ENCODE measurements at places on chromosomes 4 and X. TPM values are rescaled to one million over a fixed set of nuclear protein-coding genes. Genes with fewer than 3 reads are reported as not detected.

Gene THAP9
- 6.0 TPM for total RNA-seq

Gene TRIM60
- not detected for total RNA-seq

Gene MMAA
- total RNA-seq = 9.9 TPM

Gene FANCB
- total RNA-seq = 0.46 TPM

Gene ABLIM2
- total RNA-seq = 22.6 TPM

Gene CXCL6
- total RNA-seq = 0.22 TPM

Gene VEGFD
- total RNA-seq = 1.3 TPM

DNA sequence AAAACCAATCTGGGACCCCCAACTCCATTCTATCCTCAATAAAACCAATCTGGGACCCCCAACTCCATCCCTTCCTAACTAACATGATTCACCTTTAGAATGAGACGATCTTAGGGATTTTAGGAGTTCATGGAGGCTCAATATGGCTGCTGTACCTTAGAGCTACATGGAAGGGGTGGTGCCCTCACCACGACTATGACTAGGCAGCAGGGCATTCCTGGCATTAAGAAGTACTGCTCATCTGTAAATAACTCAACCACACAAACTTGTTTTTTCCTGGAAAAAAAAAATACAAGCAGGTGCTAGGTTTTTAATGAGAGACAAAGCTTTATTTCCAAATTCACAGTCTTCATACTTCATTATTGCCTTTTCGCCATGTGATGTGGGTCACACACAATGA, 346.5 kb upstream of the FAT1 start:
- DNase-seq = no peak

- peak; percentile 87 for DNase-seq
Observed at GRCh38 chrX:68894513-68895340, 65.9 kb downstream of the EFNB1 start.

- DNase-seq = no peak
Observed at GRCh38 chr4:38385093-38386004, 278.6 kb upstream of the KLF3 start.

- no peak for DNase-seq
Observed at GRCh38 chrX:109384699-109385098, 97.2 kb downstream of the GUCY2F start.

DNA sequence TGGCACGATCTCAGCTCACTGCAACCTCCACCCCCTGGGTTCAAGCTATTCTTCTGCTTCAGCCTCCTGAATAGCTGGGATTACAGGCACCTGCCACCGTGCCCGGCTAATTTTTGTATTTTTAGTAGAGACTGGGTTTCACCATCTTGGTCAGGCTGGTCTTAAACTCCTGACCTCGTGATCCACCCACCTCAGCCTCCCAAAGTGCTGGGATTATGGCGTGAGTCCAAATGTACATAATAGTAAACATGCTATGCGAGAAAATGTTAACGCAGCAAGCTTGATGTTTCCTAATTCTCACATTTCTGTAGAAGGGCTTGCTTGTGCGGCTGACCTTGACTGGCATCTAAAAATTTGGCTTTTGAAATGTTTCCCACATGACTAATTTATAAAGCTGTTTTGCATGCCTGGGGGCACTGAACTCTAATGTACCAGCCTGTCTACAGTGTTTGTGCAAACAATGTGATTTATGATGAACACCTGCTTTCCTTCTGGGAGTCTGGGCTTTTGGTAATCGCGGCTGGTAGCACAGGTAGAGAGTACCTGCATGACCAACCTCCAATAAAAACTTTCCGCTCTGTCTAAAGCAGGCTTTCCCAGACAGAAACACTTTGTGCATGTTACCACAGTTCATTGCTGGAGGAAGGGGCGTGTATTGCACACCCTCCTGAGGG, 216.8 kb downstream of the IL15 start:
- DNase-seq = no peak

- DNase-seq = no peak
Observed at GRCh38 chrX:153179131-153179530, at the start of gene MAGEA1. Gene MAGEA1, plus strand, starts transcription at chrX:153179284. Its CDS starts 3,106 bp downstream, at chrX:153182390.

- no peak for DNase-seq
Observed at GRCh38 chr4:173288296-173288695, 45.9 kb downstream of the HMGB2 start.

GRCh38 chr4:150010525-150011126, 67.6 kb upstream of the DCLK2 start:
- DNase-seq = no peak

- no peak for DNase-seq
Observed at GRCh38 chrX:97672138-97672537, 788.4 kb downstream of the RPA4 start.

GRCh38 chrX:103417933-103418332, 41.6 kb downstream of the BEX3 start:
- DNase-seq = no peak

- no peak for DNase-seq
Observed at GRCh38 chr4:171266671-171267070, 546.5 kb upstream of the GALNTL6 start.

DNA sequence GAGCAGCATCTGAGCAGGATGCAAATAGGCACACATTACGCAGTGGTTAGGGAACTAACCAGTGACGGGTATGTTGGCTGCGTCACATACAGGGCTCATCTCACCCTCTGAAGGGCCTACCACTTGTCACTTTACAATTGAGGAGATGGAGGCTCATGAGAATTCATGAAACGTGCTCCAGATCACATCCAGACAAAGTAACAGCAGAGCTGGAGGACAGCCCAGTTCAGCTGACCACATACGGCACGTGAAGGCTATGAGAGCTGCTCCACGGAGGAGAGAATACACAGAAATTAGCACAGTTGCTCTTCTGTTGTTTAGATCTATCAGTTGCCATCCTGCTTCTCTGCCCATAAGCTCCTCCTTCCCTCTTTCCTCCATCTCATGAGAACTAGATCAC, 78.4 kb downstream of the FAM9B start:
- no peak for DNase-seq

DNA sequence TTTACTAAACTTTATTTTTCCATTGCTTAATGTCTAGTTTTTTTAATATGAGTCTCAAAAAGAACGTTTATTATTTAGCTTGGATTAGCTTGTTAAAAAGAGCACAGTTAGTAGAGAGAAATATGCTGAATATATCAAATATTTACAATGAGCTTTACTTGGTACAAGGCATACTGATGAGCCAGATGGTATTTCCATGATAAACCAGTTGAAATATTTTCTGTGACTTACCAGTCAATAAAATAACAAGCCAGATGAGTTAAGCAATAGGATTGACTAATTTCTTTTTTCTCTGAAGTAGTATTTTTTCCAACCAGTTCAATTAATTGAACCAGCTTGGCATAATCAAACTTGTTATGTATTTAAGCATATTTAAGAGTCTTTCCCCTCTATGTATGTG, 134.1 kb downstream of the KLHL34 start:
- no peak for DNase-seq

GRCh38 chr4:141458501-141458900, 177.9 kb upstream of the IL15 start:
- DNase-seq = no peak

- no peak for DNase-seq
Observed at GRCh38 chr4:89263265-89263664, 44.3 kb downstream of the GPRIN3 start.

- no peak for DNase-seq
Observed at GRCh38 chr4:38091636-38092035, 131.4 kb downstream of the PTTG2 start.

Measured in cardiac septum (tissue), 1 donor.